NCI-H510A treated with DMSO at 0.1 percent for 48 hours (cell line): ENCODE measurements at places on chromosomes 3 and 15.

GRCh38 chr3:105368566-105369499, 2.1 kb downstream of the ALCAM start:
- peak; percentile 64 for DNase-seq

DNA sequence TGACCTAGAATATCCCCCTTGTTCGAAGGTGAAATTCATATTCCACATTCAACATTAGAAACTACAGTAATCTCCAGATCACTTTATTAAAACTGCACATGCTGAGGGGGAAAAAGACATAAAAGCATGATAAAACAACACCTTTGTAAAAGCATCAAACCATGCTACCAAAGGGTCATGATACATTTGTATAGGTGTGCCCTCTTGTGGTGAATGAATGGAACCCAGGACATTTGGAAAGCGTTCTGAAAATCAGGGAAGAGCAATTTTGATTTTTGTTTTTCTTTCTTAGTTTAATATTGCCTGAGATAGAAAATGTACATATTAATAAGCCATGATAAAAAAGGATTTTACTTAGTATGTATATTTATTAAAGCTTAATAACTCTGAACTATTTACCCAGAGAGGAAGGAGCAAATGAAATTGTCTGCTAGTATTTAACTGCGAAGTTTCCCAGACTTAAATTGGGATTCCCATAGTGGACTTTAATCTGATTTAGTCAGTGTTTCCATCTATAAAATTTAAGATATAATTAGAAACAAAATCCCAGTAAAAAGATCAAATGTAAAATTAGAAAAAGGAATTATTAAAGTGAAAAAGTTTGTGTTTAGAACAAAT, 105.8 kb upstream of the ARL6 start:
- DNase-seq: peak; percentile 16

GRCh38 chr15:85587707-85588411, 206.9 kb downstream of the KLHL25 start:
- DNase-seq: no peak

DNA sequence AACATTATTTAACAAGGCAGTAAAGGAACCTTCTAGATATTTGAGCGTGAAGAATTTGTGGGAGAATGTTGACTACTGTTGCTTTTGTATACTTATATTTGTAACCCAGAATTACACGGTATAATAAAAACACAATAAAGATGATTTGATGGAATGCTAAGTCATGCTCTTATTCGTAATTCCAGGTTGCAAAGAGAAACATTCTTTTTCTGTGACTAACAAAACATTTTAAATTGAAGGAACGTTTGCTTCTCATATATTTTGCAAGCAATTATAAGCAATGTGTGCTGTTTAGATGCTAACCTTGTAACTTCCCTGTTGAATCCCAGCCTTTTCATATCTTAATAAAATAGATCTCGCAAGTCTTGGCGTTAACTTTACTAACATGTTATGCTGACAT, 124.4 kb upstream of the CGNL1 start:
- DNase-seq: no peak

GRCh38 chr3:37456781-37457180, 282.4 kb upstream of the LRRFIP2 start:
- no peak for DNase-seq

GRCh38 chr15:91369823-91370222, 269.8 kb downstream of the SV2B start:
- DNase-seq: no peak

DNA sequence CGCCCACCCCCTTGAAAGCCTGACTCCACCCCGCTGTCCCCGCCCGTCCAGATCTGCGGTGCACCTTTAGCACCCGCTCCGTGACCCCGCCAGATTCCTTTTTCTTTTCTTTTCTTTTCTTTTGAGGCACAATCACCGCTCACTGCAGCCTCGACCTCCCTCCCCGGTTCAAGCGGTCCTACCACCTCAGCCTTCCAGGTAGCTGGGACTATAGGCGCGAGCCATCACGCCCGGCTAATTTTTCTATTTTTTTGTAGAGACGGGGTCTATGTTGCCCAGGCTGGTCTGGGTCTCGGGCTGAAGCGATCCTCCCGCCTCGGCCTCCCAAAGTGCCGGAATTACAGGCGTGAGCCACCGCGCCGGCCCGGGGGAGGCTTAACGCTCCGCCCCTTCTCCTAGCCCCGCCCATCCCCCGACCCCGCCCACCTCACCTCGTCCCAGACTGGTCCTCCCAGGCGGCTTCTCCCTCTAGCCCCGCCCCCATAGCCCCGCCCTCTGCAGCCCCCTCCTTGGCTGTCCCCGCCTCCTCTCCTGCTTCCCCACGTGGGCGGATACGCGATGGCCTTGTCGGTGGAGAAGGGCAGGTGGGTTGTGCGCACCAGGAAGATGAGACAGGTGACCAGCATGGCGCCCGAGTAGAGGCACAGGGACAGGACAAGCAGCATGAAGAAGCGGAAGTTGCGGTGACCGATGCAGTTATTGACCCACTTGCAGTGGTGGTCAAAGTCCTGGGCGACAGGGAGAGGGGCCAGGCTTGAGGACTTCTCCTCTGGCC, 3.2 kb downstream of the ZDHHC19 start:
- no peak for DNase-seq

DNA sequence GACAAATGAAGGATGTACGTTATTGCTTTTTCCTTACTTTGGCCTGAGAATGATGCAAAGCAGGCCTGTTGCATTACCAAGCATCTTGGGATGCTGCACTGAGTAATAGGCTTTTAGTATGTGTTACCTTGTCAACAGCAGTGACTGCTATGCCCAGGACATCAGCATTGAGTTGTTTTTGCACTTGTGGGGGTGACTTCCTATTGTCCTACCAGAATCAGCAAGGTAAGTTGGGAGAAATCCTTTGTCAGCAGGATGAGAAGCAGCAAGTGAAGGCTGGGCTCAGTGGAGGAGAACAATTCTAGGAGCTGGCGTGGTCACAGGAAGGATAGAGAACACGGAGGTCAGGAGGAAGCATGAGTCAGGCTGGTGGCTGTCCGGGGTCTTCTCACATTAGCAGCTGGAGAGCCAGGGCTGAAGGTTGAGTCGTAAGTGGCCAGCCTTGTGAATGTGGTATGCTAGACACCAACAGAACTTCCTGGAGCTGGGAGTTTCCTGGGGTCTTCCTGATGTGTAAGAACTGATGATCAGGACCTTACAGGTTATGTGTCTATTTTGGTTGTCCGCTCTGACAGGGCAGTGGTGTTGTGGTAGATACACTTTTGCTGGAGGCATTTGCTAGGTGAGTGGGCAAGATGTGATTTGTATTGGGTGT, 142.7 kb downstream of the FNDC3B start:
- no peak for DNase-seq

GRCh38 chr3:127960421-127960965, 45.5 kb downstream of the KBTBD12 start:
- no peak for DNase-seq

GRCh38 chr3:44125882-44126281, 115.8 kb upstream of the TOPAZ1 start:
- no peak for DNase-seq

GRCh38 chr3:71578054-71578751, 5.3 kb downstream of the FOXP1 start:
- peak; percentile 2 for DNase-seq

DNA sequence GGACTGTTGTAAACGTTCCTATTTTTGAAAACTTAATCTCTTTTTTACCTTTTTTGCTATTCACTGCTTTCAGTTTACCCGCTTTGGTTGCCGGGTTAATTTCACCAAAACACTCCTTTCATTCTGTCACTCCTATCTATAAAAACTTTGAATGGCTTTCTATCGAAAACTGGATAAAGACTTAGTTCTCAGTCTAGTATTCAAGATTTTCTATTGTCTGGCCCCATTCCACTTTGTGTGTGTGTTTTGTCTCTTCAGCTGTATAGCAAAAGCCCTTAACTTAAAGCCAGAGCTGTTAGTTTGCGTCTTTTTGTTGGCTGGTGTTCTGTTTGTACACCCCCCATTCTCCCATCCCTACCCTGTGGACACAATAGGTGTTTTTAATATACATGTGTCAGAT, 7.5 kb downstream of the PIAS1 start:
- DNase-seq: no peak

- no peak for DNase-seq
Measured at GRCh38 chr3:115828401-115828800, 205.1 kb downstream of the GAP43 start.

DNA sequence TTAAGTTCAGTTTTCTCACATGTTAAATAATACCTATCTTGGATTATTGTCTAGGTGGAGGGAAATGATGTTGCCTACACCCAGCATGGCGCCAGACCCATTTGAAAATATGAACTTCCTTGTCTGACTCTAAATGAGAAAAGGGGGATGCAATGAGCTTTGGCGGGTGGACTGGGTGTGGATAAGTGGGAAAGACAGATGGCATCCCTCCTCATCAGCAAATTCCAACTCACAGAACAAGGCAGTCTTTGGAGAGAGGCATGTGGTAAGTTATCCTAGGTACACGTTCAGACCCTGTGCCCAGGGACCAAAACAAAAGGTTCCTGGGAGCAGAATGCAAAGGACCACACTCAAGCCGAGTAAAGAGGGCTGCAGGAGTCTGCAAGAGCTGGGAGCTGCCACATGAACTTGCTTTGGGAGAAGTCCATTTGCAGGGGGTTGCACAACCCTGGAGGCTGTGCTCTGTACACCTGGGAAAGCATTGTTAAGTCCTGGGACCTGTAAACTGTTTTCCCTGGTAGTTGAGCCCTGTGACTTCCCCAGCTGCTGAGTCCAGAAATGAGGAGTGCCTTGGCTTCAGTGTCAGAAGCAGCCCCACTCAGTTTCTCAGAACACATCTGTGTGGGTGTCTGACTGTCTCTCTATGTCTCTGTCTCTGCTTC, 102.3 kb upstream of the TPM1 start:
- no peak for DNase-seq

DNA sequence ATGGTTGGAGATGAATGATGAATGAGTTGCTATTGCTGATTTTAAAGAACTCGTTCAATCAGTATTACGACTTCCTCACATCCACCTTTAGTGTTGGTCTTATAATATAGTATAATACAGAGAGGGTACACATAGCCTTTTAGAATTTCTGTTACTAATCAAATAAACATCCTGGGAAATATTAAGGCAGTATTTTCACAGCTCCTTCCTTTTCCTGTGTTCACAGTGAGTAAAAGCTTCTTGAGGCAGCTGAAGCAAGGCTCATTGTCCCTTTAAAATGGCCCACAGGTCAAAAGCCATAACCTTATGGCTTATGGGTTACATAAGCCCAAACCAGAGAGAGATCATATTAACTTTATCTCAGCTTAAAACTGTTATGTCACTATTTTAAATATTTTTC, 1.3 kb upstream of the BTLA start:
- DNase-seq: no peak

- DNase-seq: no peak
Measured at GRCh38 chr3:11238060-11238459, 34.1 kb upstream of the ATG7 start.

- no peak for DNase-seq
Measured at GRCh38 chr3:17744693-17745092, 2.3 kb upstream of the TBC1D5 start.

- DNase-seq: peak; percentile 3
Measured at GRCh38 chr3:136909187-136909586, 47.2 kb downstream of the NCK1 start.
